Tibial nerve (tissue), 4 donors: ENCODE measurements at places on chromosomes 6 and 20.

DNA sequence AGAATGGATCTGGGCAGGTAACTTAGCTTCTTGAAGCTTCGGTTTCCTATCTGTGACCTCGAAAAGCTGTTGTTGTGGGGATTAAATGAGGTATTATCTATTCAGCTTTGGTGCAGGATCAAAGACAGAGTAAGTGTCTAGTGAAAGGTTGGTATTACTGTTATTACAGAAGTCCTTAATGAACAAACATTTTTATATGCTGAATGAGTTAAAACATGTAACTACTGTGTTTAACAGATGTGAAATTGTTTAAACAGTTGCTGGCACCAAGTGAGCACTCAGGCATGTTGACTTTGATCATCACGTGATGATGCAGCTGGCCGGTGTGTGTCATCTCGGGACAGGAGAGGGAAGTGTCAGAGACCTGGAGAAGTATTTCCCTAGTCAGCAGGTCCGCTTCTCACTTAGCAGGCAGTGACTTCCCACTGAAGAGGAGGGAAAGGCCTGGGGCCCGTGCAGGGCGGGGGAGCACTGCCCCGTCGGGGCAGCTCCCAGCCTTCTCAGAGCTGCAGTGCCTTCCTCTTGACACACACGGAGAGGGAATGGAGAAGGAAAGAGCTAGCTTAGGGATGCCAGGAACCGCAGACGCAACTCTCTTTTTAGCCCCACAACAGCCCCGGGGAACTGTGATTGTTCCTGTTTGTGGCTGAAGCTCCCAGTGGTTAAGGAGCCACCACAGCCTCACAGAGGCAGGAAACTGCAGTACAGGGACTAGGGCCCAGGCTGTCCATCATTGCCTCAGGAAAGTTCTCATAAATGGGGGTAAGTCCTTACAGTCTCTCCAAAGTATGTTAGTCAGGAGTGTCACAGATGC, 18.0 kb downstream of the TUBB2A start:
- peak; percentile 60 for DNase-seq
- H3K27me3 ChIP-seq, result no peaks in the 10 kb centered on the region
- peak overlapping the region; percentile 53 for H3K27ac ChIP-seq
- peaks cover 90% of the 10 kb centered on the region for H3K36me3 ChIP-seq
- no peaks in the 10 kb centered on the region for H3K4me1 ChIP-seq
- no peak overlapping the region for H3K4me3 ChIP-seq

GRCh38 chr6:37103169-37104039, 66.5 kb upstream of the PIM1 start:
- H3K36me3 ChIP-seq, result no peaks in the 10 kb centered on the region
- H3K27me3 ChIP-seq, result no peaks in the 10 kb centered on the region
- H3K27ac ChIP-seq, result peak overlapping the region; percentile 85
- H3K4me3 ChIP-seq, result peak overlapping the region; percentile 24
- H3K4me1 ChIP-seq, result peaks cover 21% of the 10 kb centered on the region
- DNase-seq, result no peak

GRCh38 chr6:105014954-105015353, 58.0 kb downstream of the LIN28B start:
- no peaks in the 10 kb centered on the region for H3K36me3 ChIP-seq
- no peak overlapping the region for H3K4me3 ChIP-seq
- DNase-seq, result no peak
- H3K4me1 ChIP-seq, result no peaks in the 10 kb centered on the region

- H3K27me3 ChIP-seq, result no peaks in the 10 kb centered on the region
- H3K4me1 ChIP-seq, result no peaks in the 10 kb centered on the region
- no peak overlapping the region for H3K27ac ChIP-seq
These were observed 325.0 kb downstream of the CDC5L start for GRCh38 chr6:44712353-44713111.

DNA sequence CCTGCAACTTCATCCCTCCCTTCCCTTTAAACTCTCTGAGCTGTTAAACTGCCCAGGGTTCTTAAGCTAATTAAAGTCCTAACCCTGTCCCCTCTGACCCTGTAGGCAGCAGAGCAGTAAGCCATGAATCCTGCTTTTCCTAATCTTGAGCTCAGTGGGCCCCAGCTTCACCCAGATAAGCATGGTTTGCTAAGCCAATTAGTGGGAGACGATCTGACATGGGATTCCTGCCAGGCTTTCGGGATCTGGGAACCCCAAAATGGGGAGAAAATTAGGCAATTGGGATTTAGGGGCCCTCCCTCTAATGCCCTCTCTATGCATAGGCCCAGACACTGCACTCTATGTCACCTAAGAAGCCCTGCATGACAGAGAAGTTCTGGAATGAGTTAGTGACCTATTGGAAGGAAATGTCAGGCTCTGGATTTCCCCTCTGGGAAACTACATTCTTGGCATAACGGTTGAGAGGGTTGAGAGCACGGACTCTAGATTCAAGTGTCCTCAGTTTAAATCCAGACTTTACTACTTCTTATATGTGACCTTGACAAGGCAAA, 4.6 kb downstream of the XKR7 start:
- DNase-seq, result no peak
- H3K27me3 ChIP-seq, result peaks cover 3% of the 10 kb centered on the region
- no peak overlapping the region for H3K27ac ChIP-seq
- H3K36me3 ChIP-seq, result no peaks in the 10 kb centered on the region
- H3K4me1 ChIP-seq, result no peaks in the 10 kb centered on the region

DNA sequence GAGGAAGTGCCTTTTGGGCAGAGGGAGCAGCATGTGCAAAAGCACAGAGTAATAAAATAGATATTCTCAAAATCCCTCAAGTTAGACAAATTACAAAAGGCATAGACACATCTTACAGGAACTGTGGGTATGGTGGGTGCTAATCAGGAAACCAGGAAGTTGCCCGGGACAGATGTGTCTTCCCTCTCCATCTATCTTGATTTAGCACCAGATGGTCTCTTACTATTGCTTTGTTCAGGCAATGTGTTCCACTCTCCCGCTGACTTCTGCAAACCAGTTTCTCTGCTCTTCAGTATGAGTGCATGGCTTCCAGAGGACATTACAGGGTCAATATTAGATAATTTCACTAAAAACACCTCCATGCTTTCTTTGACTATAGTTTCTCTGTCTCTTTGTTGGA, 13.2 kb downstream of the CITED2 start:
- H3K36me3 ChIP-seq, result no peaks in the 10 kb centered on the region
- no peaks in the 10 kb centered on the region for H3K4me1 ChIP-seq
- no peak overlapping the region for H3K27ac ChIP-seq
- no peak overlapping the region for H3K4me3 ChIP-seq

DNA sequence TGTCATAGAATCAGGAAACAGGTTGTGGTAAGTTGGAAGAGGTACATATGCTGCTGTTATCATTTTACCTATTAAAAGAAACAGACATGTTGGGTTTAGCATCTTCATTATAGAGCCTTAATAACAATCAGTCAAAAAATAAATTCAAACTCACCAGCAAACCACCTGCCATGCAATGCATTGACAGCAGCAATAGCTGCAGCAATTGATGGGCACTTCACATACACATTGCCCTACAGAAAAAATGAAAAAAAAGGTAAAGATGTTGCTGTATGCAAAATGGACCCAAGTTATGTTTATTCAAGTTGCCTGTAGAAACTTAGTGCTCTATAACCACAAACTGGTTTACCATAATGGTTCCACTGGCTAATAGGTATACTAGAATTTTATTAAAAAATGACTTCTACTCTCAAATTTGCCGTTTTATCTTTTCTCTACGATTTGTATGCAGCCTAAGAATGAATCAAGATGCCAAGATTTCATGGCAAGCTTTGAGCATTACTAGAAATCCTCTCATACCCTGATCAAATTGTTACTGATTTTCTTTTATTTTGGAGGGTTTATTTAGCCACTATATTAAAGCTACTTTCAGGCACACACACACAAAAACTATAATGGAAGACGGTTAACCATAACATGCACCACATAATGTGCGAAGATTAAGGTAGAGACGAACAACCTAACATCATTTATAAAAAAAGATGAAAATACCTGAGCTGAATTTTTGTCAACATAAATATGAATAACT, 5.5 kb downstream of the ROMO1 start:
- H3K27me3 ChIP-seq, result no peaks in the 10 kb centered on the region
- no peak for DNase-seq
- no peak overlapping the region for H3K4me3 ChIP-seq
- H3K27ac ChIP-seq, result no peak overlapping the region
- peaks cover 51% of the 10 kb centered on the region for H3K4me1 ChIP-seq

DNA sequence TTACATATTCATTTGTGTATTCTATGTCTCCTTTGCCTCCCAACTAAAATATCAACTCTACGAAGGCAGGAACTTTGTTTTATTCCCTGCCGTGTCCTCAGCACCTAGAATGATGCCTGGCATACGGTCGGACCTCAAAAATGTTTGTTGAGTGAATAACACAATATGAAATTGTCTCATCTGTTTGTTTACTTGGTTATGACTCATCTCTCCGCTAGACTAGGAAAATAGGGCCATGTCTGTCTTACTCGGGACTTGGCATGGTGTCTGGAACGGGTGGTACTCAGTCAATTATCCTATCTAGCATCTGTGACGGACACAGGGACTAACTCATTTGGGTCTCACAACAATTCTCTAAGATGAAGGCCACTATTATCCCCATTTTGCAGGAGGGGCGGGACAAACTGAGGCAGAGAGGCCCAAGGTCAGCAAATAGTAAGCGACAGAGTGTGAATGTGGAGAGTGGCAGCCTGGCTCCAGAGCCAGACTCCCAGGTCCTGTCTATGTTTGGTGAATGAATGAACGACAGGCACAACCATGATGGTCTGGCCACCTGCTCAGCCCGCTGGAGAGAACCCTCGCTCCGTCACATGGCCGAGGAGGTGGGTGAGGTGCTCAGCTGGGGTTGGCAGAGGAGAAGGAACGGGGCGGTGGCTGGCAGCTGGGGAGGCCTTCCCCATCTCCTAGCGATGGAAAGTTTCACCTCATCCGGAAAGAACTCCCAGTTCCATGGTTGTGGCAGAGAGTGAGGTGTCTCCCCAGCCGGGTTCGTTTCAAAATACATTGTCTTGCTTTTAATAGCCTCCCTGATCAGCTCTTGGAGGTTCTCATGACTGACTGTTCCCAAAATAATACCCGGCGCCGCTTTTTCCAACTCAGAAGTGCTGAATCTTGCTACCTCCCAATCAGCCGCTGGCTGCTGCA, 27.6 kb upstream of the NFATC2 start:
- peak overlapping the region; percentile 35 for H3K27ac ChIP-seq
- no peaks in the 10 kb centered on the region for H3K27me3 ChIP-seq
- peak; percentile 38 for DNase-seq
- H3K36me3 ChIP-seq, result no peaks in the 10 kb centered on the region
